Epithelial cell of prostate (primary cell): ENCODE measurements at places on chromosomes 12 and 14.

DNA sequence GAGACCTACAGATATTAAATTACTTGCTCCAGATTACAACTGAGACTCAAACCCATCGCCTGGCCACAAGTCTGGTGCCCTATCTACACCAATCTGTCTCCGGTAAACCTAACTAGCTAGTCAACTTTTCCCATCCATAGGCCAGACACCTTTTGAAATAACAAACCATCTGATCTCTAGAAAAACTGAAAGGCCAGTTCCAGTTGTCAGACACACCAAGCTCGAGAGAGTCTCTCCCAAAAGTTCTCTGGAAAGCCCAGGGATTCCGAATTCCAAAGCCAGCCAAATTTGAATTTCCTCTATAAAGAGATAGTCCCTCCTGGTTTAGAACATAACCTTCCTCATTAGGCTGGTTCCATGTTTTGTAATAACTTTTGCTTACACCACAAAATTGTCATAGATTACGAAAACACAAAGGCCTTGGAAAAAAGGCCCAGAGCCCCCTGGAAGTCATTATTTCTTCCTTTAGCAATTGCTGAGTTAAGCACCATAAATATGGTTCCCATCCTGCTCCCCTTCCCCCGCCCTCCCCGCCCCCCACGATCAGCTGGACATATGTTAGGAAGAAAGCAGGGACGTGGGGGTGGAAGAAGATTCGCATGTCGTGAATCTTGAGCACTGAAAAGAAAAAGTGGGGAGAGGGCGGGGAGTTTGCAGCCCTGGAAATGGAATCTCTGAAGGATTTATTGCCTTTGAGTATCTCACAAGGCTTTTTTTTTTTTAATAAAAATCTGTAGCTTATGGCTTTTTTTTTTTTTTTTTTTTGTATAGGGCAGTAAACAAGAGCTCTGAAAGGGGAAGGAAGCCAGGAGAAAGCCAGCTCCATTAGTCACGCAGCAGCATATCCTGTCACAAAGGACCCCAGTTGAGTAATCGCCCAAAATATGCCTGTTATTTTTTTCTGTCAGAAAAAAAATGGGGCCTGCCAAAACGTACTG is 110.4 kb downstream of the ZFP36L1 start:
- DNase-seq: no peak

DNA sequence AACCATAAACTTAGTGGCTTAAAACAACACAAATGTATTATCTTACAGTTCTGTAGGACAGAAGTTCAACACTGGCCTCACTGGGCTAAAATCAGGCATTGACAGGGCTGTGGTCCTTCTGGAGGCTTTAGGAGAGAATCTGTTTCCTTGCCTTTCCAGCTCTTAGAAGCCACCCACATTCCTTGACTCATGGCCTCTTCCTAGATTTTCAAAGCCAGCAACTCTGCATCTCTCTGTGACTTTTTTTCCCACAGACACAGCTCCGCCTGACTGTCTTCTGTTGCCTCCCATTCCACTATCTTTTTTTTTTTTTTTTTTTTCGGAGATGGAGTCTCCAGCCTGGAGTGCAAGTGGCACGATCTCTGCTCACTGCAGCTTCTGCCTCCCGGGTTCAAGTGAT is 11.8 kb upstream of the NFATC4 start:
- no peak for DNase-seq

- DNase-seq: no peak
Observed at GRCh38 chr12:2386566-2386965, 333.8 kb downstream of the CACNA1C start.

DNA sequence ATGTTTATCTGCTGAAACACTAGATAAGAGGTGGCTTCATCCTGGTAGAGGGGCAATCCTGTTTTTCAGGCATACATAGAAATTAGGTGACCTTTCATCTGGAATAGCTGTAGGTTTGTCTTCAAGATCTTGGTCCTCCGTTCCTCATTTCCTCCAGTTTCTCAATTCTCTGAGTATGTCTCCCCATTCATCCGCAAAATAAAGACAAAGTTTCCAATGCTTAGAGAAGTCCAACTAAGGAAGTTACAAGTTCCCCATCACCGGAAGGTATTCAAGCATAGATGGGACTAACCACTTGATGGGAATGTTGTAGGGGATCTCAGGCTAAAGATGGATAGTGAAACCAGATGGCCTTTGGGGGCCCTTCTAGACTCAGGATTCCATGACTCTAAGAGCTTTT is 34.3 kb downstream of the ERG28 start:
- DNase-seq: no peak

DNA sequence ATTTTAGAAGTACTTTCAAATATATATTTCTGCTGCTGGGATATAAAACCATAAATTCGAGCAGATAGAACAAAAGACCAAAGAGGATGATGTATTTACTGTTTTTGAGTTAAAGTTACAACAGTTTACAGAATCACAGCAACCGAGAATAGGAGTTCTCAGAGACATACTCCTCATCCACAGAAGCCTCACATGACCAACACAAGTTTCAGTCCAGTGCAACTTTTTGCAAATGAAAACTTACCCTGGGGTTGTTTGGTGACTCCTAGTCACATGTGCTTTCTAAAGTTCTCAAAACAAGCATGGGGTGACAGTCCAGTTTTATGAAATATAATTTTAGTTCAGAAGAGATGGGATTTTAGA is 117.1 kb downstream of the PRKCH start:
- DNase-seq: no peak

DNA sequence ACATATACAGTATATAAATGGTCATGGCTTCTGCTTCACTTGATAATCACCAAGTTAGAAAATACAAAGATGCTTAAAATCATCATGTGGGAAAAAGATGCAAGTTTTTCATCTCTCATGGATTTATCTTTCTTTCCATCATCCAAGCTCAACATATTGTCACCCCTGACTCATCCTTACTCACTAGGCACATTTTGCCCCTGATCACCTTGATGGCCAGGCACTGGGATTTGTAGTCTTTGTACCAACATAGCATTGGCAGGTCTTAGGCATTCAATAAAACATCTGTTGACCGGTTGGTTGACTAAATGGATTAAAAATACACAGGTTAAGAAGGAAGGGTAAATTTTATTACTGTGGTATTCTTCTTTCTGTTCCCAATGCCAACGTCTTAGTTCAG is 28.1 kb downstream of the KLHDC2 start:
- no peak for DNase-seq

DNA sequence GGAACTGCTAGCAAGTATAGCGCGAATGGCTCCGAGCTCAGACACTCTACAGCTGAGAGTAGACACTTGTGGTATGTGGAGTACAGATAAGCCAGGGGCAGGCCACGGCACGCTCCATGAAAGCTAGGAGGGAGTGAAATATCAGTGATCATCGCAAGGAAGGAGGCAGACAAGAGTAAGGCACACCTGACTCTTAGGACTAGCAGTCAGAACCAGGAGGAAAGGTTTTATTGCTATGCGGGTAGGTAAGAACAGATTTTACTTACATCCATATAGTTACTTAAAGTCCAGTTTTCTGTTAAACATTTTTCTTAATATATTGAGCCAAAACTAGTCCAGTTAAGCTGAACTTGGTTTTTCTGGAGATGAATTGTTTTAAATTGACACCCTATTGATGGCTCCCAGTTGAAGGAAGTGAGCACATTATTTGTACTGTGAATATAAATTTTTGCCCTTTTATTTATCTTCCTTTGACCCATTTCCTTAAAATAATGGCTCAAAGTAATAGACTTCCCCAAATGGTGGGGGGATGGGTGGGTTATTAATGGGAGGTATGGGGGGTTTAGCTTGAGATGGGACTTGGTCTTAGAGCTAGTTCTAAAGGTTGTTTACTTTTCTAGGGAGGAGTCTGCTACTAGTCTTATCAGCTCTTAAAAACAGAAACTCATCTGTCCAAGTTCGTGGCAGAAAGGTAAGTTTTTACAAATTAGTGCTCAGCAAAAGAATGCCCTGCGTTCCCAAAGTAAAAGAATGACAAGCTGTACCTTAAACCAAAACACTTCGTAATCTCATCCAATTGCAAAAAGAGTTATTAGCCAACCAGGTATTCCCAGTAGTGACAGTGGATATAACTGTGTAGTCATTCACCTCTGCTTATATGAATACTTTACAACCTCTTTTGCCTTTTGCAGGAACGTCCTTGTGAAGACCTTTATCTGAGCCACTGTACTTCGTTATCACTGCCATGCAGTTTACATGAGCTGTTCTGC is 5.8 kb downstream of the HNRNPA1 start:
- peak; percentile 26 for DNase-seq

GRCh38 chr12:99453836-99454538 is 193.6 kb upstream of the GARIN6 start:
- DNase-seq: no peak

- no peak for DNase-seq
Observed at GRCh38 chr14:71138448-71139293, 231.4 kb downstream of the PCNX1 start.

- no peak for DNase-seq
Observed at GRCh38 chr12:53752621-53753020, 842 bp upstream of the CISTR start.

DNA sequence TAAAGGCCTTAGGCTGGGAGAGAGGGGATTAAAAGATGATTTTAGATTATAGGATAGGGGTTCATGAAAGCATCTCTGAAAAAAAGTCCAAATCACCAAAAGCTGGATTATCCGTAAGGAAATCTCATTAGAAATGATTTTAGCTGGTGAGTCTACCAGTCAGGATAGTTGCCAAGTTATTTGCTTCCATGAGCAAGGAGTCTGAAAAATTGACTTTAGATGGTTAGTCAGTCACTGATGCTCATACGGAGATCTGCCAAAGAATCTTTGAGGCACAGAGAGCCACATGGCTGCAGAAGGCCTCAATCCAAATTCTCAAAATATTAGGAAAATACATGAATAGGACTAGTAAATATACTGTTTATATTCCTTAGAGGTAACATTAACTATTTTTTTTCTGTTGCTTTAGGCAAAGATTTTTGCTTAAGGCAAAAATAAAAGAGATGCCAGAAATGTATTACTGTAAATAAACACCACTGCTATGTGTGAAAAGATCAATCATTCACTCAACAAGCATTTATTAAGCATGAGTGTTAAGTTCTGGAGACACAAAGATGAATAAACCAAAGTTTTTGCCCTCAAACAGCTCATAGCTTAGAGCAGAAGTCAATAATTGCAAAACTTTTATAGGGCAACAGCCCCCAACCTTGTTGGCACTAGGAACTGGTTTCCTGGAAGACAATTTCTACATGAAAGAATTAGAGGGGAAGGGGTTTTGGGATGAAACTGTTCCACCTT is 105.2 kb downstream of the BBS10 start:
- DNase-seq: no peak

GRCh38 chr12:114935658-114936057 is 251.7 kb upstream of the TBX3 start:
- no peak for DNase-seq

- DNase-seq: no peak
Observed at GRCh38 chr12:113413488-113413939, 8.7 kb upstream of the SDSL start.
